GM18507 (cell line): ENCODE measurements at places on chromosomes 16 and 17.

DNA sequence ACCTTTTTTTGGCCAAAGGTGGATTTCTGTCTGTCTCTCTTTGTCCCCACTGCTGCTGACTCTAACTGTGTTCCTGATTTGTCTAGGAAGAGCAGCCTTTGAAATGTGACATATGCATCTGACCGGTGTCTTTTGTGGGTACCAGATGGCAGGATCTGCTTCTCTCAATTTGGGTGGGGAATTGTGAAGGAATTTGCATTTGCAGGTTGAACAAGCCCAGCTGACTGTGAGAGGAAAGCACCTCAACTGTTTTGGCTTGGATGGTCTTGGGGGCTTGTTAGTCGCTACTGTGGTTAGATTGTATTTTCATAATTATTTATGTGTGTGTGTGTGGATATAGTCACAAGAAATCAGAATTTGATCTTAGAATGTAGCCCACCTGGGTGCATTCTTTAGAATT, 37.7 kb upstream of the LCMT1 start:
- DNase-seq, result no peak

DNA sequence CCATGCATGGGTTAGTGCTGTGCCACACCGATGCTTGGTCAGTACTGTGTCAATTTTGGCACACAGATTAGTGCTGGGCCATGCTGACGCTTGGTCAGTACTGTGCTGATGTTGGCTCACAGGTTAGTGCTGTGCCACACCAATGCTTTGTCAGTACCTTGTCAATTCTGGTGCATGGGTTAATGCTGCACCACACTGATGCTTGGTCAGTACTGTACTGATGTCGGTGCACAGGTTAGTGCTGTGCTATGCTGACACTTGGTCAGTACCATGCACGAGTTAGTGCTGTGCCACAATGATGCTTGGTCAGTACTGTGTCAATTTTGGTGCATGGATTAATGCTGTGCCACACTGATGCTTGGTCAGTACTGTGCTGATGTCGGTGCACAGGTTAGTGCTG, 103.0 kb downstream of the NPIPB11 start:
- DNase-seq, result no peak

- peak; percentile 58 for DNase-seq
Observed at GRCh38 chr17:39753514-39754160, 15.9 kb downstream of the GRB7 start.

- no peak for DNase-seq
Observed at GRCh38 chr17:12110906-12111305, 90.2 kb downstream of the MAP2K4 start.

- no peak for DNase-seq
Observed at GRCh38 chr17:80029258-80029974, 6.3 kb downstream of the TBC1D16 start.

DNA sequence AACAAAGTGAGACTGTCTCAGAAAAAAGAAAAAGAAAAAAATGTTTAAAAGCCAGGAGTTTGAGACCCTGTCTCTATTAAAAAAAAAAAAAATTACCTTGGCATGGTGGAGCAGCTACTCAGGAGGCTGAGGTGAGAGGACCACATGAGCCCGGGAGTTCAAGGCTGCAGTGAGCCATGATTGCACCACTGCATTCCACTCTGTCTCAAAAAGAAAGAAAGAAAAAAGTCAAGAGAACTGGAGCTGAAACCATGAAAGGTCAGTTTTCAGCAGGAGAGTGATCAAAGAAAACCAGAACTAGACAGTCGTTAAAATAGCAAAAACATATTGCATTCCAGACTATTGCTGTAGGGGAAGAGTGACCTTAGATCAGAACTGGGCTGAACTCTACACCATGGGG, 8.8 kb downstream of the QPRT start:
- no peak for DNase-seq

GRCh38 chr16:67346341-67346740, 19.7 kb downstream of the LRRC36 start:
- DNase-seq, result no peak

DNA sequence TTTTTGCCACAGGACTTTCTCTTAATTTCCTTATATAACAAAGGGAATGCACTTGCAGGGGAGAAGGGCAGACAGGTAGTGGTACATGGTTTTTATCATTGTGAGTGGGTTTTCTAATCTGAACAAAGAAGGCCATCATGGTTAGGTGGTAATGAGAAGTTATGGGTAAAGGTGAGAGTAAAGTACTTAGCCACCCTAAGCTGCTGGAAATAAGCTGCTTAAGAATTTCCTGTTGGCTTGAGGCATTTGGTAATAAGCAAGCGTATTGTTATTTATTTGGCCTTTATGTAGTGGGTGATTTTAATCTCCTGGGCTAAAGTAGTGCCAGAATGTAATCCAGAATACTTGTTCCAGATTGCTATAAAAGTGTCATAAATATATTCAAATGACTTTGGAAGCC, 27.1 kb downstream of the TAC4 start:
- no peak for DNase-seq

- DNase-seq, result no peak
Observed at GRCh38 chr16:87692756-87693155, 73.0 kb downstream of the KLHDC4 start.

GRCh38 chr17:75809631-75810111, 25.1 kb downstream of the UNK start:
- DNase-seq, result no peak

GRCh38 chr17:78013683-78014467, 55.4 kb downstream of the TNRC6C start:
- no peak for DNase-seq

GRCh38 chr16:62224646-62225209, 188.5 kb upstream of the CDH8 start:
- no peak for DNase-seq

GRCh38 chr17:6660805-6661463, 9.4 kb downstream of the C17orf100 start:
- peak; percentile 28 for DNase-seq

- no peak for DNase-seq
Observed at GRCh38 chr16:53600126-53600525, 97.1 kb upstream of the AKTIP start.

- peak; percentile 38 for DNase-seq
Observed at GRCh38 chr17:49952209-49952911, 16.6 kb upstream of the DLX4 start.

GRCh38 chr16:177394-177822, 928 bp downstream of the HBA1 start:
- no peak for DNase-seq

DNA sequence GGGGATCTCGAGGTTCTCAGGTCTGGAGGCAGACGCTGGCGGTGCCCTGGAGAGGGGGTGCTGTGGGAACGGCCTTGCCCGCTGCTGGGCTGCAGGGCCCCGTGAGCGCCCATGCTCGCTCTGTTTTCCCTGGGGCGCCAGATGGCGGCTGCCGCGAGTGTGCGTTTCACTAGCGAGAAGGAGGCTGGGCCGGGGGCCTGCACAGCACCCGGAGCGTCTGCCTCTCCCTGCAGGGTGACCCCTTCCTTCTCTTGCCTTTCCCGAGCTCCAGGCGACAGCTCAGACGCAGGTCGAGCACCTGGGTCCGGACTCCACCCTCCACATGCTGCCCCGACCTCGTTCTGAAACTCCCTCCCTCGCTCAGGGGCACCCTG, 2.7 kb downstream of the TELO2 start:
- DNase-seq, result no peak

GRCh38 chr17:41394254-41394996, 3.0 kb downstream of the KRT31 start:
- no peak for DNase-seq

DNA sequence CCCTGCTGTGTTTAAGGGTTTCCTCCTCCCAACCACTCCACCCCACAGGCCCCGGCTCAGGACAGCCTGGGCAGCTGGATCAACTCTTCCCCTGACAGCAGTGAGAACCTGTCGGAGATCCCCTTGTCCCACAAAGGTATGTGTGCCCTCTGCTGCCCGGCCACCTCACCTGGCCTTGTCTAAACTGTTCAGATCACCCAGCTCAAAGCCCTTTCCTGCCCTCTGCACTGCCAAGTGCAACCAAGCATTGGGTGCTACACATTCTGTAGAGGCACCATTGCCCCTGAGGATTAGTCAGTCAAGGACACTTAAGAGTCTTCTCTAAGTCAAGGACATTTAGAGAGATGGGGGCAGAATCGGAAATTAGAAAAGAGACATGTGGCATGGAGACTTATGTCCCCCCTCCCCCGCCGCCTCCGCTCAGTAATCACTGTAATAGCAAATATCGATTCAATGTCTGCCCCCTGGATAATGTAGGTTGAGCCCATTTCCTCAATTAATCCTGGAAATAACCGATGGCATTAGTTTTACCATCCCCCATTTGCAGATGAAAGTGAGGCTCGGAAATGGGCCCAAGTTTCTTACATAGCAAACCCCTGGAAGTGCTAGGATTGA, 8.1 kb downstream of the BTBD17 start:
- DNase-seq, result no peak

DNA sequence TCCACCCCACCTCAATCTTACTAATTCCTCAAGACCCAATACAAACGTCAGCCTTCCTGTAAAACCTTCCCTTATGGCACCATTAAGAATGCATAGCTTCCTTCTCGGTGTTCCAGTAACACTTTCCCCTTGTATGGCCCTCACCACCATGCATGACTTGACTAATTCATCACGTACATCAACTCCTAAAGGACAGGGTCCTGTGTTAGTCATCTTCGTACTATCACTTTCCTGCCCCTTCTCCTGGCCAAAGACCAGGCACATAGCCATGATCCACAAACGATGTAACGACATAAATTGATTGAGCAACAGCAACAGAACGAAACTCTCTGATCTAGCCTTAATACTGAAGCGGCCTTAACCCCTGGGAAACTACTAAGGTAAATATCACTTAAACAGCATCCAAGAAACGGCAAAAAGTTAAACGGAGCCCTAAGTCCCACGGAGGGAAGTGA, 612 bp downstream of the PSMD12 start:
- DNase-seq, result no peak

GRCh38 chr16:26697807-26698206, 368.9 kb upstream of the C16orf82 start:
- no peak for DNase-seq

GRCh38 chr16:81821436-81822128, 42.5 kb downstream of the PLCG2 start:
- DNase-seq, result no peak

GRCh38 chr16:5769513-5769912, 671.9 kb upstream of the EEF2KMT start:
- no peak for DNase-seq

DNA sequence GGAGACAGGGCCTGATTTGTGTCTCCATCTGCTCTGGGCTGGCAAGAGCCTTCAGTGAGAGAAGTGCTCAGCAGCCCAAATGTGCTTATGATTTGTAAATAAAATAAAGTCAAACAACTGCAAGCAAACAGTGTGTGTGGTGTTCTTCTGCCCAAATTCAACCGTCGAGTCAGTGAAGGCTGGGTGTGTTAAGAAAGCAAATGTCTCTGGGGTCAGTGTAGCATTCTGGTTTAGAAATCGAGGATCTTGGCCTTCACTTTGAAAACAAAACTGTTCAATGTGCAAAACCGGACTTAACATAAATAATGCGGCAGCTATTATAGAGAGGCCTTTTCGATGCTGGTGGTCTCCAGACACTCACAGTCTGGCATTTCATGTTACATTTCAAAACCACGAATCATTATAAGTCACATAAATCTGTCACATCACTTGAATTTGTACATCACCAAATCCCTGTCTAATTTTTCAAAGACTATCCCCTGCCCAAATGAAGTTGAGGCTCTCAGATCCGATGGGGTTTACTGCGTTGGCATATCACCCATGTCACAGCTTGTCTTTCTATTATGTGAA, 158.6 kb upstream of the MYOCD start:
- no peak for DNase-seq

- DNase-seq, result peak; percentile 39
Observed at GRCh38 chr17:36705874-36706731, 104.7 kb downstream of the MRM1 start.

GRCh38 chr17:77566151-77566550, 392.4 kb upstream of the TNRC6C start:
- no peak for DNase-seq

DNA sequence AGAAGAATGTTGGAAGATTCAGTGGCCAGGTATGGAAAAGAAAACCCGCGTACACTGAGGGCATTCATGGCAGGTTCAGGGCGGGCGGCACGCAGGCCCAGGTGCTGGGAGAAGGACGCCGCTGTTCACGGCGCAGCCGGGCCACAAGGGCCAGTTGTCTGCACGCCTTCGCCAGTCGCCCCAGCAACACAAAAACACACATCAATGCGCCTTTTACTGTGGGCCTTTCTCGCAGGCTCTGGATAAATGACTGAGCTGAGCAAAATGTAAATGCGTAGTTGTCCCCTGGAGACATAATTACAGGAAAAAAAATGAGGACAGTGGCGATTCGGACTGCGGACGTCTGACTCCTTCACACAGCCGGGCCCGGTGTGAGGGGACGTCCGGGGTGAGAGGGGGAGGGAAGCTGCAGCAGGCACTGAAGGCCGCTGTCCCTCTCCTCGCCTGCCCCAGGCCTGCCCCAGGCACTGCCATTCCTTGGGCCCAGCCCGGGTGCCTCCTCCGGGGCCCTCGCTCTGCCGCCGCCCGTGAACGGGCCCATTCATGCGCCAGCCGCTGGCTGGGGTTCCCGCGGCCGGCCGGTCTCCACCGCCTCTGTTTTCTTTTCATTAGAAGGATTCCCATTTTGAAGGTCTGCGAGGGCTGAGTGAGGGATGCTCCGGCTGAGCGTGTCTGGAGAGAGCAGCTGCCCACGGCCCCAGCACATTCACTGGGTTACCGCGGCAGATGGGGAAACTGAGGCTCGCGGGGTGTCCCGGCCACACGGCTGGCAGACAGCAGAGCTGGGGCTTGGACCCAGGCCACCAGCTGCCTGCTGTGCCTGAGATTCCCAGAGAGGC, 6.5 kb upstream of the ZNF469 start:
- DNase-seq, result no peak

- no peak for DNase-seq
Observed at GRCh38 chr17:15967706-15968399, 22.9 kb downstream of the ADORA2B start.

DNA sequence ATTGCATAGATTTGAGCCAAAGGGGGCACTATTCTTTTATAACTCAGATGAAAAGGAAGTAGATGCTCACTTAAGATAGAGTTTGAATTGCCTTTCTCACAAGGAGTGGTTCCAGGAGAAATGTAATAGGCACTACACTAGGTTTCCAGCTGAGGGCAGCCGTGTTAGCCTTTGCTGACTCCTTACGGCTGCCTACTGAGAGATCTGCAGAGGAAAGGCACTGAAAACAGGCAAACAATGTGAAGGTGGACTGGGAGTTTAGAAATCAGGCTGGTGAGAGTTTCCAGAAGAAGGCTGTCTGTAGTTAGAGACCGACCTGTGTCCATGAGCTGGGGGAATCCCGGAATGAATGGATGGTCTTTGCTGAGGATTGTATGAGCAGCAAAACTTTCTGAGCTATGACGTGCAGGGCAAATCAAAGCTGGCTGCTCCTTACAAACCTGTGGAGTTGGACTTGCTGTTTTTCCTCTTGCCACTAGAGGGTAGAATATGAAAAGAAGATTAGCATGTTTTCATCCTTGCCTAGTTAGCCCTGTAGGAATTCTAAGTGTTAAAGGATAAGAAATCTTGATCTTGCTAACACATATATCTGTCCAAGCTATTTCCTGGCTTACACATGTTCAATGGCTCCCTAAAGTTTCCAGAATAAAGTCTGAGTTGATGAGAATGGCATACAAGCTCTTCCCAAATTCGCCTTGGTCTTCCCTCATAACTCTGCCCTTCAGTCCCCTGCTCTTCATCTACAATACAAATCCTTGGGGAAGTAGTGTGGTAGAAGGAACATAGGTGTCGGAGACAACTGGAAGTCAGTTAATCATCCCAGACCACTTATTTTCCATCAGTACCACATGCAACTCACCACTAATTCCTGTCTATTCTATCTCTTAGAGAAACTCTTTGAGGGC, 20.1 kb upstream of the TAOK1 start:
- peak; percentile 48 for DNase-seq

GRCh38 chr17:17732892-17733670, 51.8 kb downstream of the RAI1 start:
- DNase-seq, result no peak

- DNase-seq, result no peak
Observed at GRCh38 chr16:52705122-52705521, 158.2 kb upstream of the TOX3 start.
